GM19239 (cell line): ENCODE measurements at places on chromosomes 1 and 21.

DNA sequence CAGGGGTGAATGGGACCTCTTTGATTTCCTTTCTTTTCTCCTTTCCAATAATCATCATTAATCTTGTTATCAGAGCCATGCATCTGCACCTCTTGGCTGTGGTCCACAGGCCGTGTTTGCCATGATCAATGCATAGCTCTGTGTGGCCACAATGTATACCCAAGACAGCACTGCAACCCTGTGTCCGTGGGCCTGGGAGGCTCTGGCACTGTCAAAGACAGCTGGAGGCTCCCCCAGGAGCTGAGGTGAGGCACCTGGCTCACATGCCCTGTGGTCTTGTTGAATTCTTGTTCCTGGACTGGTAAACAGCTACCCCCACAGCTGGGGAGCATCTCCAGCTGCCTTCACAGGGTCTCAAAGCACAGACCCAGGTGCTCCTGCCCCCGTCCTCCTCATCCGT, 67.2 kb upstream of the SELENON start:
- no peak for DNase-seq

DNA sequence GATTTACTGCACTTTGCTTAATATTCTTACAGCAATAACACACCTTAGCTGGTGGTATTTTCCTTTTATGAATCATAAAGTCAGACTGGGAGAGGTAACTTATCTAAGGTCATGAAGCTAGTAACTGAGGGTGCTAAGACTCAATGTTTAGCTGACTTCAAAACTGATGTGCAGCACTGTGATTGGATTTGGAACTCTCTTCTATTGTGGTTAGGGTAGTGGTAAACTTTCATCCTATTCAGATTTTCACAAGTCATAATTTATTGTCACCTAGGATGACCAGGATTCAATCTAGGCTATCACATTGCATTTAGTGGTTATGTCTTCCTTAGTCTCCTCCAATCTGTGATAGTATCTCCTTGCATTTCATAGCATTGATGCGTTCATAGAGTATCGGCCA, 18.9 kb downstream of the EPB41 start:
- no peak for DNase-seq

DNA sequence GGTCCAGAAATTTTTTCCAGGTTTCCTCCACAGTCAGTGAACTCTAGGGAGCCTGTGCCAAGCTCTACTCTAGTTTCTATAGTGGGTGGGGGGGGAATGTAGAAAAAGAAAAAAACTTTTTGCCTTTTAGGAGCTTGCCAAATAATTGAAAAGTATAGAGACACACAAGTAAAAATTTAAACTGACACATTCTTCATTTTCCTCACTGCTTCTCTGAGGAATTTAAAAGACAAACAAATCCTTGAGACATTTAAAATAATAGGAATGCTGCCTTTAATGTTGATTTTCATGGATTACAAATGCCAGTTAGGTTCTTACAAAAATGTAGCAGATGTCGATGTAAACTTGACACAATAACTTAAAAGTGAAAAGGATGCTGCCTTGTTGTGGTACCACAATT, 241.9 kb downstream of the DNM3 start:
- no peak for DNase-seq

GRCh38 chr1:219149009-219149577, 24.6 kb upstream of the LYPLAL1 start:
- DNase-seq = no peak

GRCh38 chr1:114755006-114755931, 2.5 kb downstream of the CSDE1 start:
- DNase-seq = no peak

GRCh38 chr1:175521249-175522040, 221.9 kb downstream of the TNR start:
- no peak for DNase-seq

GRCh38 chr1:63448731-63449246, 74.2 kb downstream of the ITGB3BP start:
- DNase-seq = no peak

DNA sequence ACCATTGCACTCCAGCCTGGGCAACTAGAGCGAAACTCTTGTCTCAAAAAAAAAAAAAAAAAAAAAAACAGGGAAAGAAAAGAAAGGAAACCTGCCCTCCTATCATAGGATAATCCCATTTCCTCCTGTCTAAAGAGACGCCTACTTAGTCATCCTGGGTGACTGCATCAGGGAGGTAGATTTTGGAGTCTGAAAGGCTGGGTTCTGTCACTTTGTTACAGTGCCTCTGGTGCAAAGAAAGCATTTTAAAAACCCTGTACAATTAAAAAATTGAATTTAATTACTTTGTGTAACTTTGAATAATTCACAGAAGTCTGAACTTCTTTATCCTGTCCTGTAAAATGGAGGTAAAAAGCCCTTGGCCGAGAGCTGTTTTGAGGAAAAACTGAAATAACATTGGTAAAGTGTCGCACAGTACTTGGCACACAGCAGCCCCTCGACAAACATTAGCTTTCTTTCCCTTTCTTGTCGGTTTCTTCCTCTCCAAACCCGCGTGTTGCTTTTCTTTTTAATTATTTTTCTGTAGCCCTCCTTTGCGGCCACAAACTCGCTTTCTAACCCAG, 657 bp upstream of the HDAC1 start:
- DNase-seq = no peak

DNA sequence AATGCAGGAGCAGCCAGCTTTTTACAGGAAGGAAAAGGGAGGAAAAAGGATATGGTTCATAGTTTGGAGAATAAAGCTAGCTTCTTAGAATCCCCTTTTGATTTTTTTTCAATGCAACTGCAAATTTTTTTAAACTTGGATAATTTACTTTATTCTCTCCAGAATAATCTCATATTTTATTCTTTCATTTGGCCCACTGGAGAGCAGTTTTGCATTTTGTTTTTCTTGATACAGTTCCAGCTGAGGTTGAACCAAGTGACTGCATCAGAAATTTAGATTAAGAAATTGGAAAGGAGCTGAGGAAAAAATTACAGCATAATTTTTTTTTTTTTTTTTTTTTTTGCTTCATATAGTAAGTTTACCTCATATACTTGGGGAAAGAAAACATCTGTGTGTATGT, 22.8 kb downstream of the GABPA start:
- no peak for DNase-seq

GRCh38 chr1:211345719-211346118, 19.1 kb downstream of the TRAF5 start:
- no peak for DNase-seq

DNA sequence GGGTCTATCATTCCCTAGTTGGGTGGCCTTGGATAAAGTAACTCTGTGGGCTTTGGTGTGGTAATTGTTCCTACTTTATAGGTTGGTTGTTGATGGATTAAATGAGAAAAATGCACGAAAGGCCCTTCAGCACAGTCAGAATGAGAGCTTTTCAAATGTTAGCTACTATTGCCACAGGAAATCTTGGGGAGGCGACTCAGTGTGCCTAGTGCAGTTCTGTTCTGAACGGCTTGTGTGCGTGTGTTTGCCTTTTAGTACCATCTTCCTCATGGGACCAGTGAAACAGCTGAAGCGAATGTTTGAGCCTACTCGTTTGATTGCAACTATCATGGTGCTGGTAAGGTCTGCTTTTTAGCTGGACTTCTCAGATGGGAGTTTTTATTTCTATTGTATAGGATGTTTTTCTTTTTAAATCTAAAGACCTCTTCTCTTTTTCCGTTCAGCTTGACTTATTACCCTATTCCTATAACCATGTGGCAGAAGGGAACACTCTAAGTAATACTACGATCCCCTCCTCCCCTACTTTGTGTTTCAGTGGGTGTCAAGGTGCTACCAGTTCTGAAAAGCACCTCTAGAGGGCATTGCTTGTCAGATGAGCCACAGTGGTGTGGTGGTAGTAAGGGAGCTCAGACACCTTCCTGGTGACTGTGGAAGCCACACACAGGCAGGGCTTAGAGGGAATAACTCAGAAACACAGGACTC, 9.2 kb downstream of the SFT2D2 start:
- DNase-seq = peak; percentile 36

GRCh38 chr1:93888900-93889299, 9.9 kb upstream of the DNTTIP2 start:
- no peak for DNase-seq

- DNase-seq = no peak
These were observed 19.2 kb upstream of the TRAF3IP3 start for GRCh38 chr1:209736490-209737117.

- DNase-seq = no peak
These were observed 844 bp upstream of the PLD5 start for GRCh38 chr1:242525360-242525722.

DNA sequence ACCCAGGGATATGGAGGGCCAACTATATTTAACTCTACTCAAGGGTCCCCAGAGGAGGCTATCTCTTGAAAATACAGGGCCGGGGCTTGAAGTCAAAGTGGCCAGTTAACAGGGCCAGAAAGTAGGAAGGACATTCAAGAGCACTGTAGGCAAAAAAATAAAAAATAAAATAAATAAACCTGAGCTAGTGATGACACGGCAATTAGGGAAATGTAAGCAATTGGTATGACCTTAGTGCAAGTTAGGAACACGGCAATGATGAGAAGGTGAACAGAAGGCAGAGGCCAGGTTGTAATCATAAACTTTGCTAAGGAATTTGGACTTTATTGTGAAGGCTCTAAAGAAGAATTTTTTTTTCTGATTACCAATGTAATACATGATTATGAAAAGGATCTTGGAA, 3.4 kb upstream of the B3GALNT2 start:
- no peak for DNase-seq

- no peak for DNase-seq
These were observed 494.7 kb downstream of the SMYD3 start for GRCh38 chr1:246012341-246012740.

DNA sequence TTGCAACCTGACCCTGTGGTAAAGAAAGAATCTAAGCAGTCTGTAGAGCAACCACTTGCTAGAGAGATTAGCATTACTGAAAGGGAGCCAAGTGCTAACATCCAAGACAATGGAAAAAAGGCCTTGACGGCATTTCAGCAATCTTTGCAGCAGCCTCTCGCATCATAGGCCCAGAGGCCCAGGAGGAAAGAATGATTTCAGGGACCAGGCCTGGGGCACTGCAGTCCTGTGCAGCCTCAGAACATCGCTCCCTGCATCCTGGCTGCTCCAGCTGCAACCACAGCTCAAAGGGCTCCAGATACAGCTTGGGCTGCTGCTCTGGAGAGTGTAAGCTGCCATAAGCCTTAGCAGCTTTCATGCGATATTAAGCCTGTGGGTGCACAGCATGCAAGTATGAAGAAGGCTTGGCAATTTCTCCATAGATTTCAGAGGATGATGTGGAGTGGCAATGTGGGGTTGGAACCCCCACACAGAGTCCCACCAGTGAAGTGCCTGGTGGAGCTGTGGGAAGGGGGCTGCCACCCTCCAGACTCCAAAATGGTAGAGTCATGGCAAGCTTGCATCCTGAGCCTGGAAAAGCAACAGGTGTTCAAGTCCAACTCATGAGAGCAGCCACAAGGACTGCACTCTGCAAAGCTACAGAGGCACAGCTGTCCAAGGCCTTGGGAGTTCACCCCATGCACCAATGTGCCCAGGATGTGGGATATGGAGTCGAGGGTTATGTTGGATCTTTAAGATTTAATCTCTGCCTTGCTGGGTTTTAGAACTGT, 110.6 kb upstream of the HMGB4 start:
- DNase-seq = no peak

GRCh38 chr1:82564333-82564732, 763.6 kb downstream of the ADGRL2 start:
- no peak for DNase-seq

GRCh38 chr1:206824331-206824730, 41.1 kb upstream of the IL20 start:
- no peak for DNase-seq

GRCh38 chr1:10339815-10340214, 59.0 kb upstream of the PGD start:
- no peak for DNase-seq

GRCh38 chr1:178102218-178102617, 8.3 kb downstream of the RASAL2 start:
- no peak for DNase-seq

DNA sequence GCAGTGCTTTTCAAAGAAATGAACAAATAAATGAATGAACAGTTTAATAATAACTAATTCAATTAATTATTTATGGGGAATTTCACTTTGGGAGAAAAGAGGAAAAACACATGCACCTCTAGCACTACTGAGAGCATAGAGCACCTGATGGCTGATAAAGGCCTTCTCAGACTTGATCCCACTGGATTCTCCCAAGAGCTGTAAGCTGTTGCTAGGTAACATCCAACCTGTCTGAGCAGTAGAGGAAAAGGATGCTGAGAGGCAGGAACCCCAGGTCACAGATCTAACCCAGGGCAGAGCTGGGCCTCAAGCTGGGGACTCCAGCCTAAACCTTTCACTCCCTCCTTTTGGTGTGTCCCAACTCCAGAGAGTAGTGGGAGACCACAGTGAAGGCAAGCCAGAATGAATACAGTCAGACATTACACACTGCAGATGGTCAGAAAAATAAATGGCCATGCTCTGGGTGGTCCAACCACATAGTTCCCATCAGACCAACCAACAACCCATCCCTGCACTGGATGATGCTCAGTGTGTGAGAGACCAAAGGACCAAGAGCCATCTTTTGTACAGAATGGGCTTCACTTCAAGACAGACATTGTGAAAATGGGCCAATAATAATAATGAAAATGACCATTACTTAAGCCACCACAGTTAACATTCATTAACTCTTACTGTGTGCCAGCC, 15.4 kb downstream of the TRABD2B start:
- no peak for DNase-seq

- no peak for DNase-seq
These were observed 3.2 kb downstream of the DMBX1 start for GRCh38 chr1:46492871-46493270.

- DNase-seq = no peak
These were observed 220.8 kb upstream of the KIAA0040 start for GRCh38 chr1:175413367-175413766.

DNA sequence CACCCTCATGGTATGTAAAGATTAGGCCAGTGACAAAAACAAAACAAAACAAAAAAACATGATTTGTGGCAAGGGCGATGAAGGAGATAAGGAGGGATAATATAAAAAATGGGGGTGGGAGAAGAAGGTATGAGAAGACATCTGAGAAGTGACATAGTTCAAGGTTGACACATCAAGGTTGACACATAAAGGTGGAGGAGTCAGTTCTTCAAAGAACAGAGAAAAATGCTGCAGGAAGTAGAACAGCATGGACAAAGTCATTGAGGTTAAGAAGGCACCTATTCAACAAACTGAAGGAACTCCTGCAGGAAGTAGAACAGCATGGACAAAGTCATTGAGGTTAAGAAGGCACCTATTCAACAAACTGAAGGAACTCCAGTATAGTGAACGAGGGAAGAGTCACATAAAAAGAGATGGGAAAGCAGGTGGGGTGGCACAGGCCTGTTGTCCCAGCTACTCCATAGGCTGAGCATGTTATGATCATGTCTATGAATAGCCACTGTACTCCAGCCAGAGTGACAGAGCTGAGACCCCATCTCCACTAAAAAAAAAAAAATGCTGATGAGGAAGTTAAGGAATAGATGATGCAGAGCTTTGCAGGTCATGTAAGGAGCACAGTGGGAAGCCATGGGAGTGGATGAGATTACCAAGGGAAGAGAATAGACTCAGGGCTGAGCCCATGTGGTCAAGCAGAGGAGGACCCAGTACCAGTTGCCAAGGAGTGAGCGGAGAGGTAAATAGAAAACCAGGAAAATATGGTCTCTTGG, 101.5 kb downstream of the ZFYVE9 start:
- DNase-seq = no peak

GRCh38 chr21:34086887-34087306, 13.5 kb downstream of the MRPS6 start:
- no peak for DNase-seq

GRCh38 chr1:240070188-240070587, 21.5 kb upstream of the FMN2 start:
- no peak for DNase-seq

- DNase-seq = no peak
These were observed 24.9 kb upstream of the MAP1LC3C start for GRCh38 chr1:242023805-242024204.

GRCh38 chr1:114833421-114833820, 21.2 kb upstream of the SYCP1 start:
- no peak for DNase-seq
